ENCODE measurements at places on chromosomes 1 and 21. TPM values are rescaled to one million over a fixed set of nuclear protein-coding genes. Genes with fewer than 3 reads are reported as not detected.

NCDN gene
- total RNA-seq = 13.4 TPM

CYP4A11 gene
- not detected for total RNA-seq

KIAA0040 gene
- total RNA-seq = 1.5 TPM

WNT2B gene
- 0.37 TPM for total RNA-seq

ELF3 gene
- 0.13 TPM for total RNA-seq

DNA sequence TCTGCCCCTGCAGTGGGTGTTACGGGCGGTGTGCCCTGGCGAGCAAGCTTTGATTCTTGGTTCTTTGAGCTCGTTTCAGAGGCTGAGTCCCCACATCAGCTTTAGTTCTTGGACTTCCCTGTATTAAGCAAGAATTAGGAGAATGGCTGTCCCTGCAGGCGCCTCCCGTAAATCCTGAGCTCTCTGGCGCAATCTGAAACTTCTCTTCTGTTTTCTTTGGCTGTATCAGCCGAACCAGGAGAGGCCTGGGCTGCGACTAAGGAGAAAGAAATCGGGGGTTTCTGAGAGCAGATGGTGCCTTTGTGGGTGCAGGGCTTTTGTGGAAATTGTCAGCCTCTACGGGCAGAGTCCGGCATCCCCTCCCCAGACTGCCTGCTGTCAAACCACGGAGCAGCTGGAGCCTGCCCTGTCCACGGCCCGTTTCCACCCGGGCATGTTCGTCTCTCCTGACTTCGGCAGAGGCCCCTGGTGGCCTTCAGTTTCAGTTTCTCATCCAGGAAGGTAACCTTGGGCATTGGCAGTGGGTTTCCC, 17.9 kb downstream of the CSTB start:
- DNase-seq = no peak

DNA sequence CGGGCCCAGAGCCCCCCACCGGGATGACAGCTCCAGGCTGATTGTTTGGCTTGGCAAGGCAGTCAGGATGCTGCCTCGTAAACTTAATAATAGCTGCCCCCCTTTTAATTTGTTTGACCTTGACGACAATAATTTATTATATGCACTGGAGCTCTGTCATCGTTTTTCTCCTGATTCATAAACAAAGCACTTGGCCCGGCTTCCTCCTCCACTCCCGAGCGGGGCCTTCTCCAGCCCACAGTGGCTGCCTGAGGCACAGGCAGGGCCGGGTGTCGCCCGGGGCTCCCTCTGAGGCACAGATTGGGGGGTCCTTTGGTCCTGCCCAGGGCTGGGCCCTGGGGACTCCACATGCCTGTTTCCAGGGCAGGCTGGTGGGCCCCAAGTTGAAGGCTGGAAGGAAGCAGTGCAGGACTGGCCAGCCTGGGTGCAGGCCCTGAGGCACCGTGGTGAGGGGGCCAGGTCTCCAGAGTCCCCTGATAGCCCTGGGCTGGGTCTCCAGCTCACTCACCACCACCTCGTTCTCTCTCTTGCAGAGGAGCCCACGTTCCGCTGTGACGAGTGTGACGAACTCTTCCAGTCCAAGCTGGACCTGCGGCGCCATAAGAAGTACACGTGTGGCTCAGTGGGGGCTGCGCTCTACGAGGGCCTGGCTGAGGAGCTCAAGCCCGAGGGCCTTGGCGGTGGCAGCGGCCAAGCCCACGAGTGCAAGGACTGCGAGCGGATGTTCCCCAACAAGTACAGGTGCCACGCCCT, 52.0 kb upstream of the ARHGEF16 start:
- no peak for DNase-seq

GRCh38 chr1:205285381-205286101, 36.0 kb downstream of the NUAK2 start:
- no peak for DNase-seq

- DNase-seq = peak; percentile 22
Observed at GRCh38 chr1:61741711-61742619, at the start of gene PATJ. Gene PATJ, plus strand, starts transcription at chr1:61742480. Its CDS starts 20,413 bp downstream, at chr1:61762893.

DNA sequence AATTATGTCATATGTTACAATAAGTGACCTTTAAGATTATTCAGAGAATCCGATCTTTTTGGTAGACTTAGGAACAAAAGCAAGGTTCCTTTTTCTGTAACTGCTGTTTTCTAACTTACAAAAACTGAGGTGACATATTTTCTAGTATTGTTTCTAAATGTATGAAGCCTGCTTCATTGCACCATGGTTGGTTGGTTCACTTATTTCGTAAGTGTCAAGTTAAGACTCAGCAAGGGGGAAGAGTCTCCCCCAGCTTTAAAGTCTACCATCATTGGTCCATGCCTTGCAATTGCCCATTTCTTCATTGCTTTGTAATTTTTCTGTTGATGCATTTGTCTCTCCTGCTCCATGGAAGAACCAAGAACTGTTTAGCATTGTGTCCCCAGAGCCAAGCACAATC, 136.9 kb downstream of the DISC1 start:
- no peak for DNase-seq
